ENCODE measurements at places on chromosomes 6 and 20. TPM values are rescaled to one million over a fixed set of nuclear protein-coding genes. Genes with fewer than 3 reads are reported as not detected.

CLVS2 gene
- under 0.01 TPM for total RNA-seq

HLA-F gene
- 21.8 TPM for total RNA-seq

LSM14B gene
- 34.3 TPM for total RNA-seq

IL17A gene
- total RNA-seq = not detected

KHDC1L gene
- total RNA-seq = not detected

ERMARD gene
- 66.1 TPM for total RNA-seq

All from Daoy (cell line).